ENCODE measurements at places on chromosomes 12 and 14.
A peak's percentile ranks its signal among the peaks of the same experiment; 100 is the strongest.

GRCh38 chr14:41668356-41668755 is 61.7 kb downstream of the LRFN5 start:
- DNase-seq = no peak

DNA sequence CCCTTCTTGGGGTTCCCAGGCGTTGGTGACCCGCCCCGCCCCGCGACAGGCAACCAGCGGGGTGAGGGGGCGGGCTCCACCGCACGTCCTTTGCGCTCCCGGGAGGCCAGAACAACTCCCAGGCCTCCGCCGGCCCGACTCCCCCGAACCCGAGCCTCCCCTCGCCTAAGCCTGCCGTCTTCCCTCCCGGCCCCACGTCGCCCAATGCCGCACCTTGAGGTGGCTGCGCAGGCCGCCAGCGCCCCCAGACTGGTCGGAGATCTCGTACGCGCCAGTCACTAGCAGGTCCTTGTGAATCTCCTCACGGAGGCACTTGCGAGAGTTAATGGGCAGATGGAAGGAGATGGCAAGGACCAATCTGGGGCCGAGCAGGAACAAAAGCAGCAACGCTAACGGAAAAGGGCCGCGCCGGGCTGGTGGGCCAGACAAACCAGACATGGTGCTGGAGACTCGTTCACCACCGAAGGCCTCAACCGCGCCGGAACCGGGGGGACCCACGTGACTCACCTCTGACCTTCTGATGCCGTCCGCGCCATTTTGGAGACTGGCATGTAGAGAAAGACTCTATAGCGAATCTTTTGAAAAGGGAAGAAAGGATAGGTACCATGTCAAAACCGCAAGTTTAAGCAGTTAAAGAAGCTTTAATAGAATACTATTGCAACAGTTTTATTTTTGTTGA is at the start of gene TMED10:
Gene TMED10, minus strand, starts transcription at position 471 of the 679 bp plus-strand sequence. Its CDS starts 33 bp downstream, at position 438.
- peak; percentile 83 for DNase-seq

- no peak for DNase-seq
Observed at GRCh38 chr12:52442600-52443061, 8.5 kb upstream of the KRT75 start.

- no peak for DNase-seq
Observed at GRCh38 chr14:50778721-50779483, 52.1 kb downstream of the NIN start.

GRCh38 chr12:56103066-56103711 is 1.2 kb upstream of the PA2G4 start:
- no peak for DNase-seq

DNA sequence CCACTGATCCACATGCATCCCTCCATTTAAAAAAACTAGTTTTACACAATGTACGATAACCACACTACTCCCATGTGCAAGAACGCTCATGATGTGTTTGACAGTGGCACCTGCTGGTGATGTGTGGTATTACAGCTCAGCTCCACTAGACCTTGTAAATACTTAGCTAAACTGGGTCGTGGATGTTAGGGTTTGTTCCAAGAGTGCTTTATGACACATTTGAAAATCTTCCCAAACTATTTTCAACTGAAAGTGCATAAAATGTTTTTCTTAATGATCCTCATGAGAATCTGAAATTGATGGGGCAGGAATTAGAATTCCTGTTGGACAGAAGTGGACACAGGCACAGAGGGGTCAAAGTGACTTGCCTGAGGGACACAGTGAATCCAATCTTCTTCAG is 99.2 kb downstream of the SCARB1 start:
- no peak for DNase-seq
